Endodermal cell (in vitro differentiated cells): ENCODE measurements at places on chromosomes 3 and 15.
A peak's percentile ranks its signal among the peaks of the same experiment; 100 is the strongest.

DNA sequence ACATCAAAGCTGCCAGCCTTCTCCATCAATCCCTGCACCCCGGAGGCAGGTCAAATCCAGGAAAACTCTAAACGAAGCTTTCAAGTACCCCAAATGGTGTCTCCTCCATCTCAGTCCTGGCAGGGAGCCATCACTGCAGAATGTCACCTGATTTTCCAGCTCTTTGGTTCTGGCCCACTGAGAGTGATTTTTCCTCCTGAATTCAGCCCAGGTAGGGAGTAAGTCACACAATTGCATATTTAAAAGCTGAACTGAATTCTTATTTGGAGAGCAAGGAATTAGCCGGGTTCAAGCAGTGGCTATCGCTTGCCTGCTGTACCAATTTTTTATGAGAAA lies 5.3 kb downstream of the RFTN1 start:
- DNase-seq, result no peak

GRCh38 chr3:194382892-194383223 lies 13.3 kb upstream of the LRRC15 start:
- DNase-seq, result peak; percentile 65

GRCh38 chr3:138686771-138687221 lies 78.2 kb downstream of the FAIM start:
- DNase-seq, result no peak

- DNase-seq, result no peak
Measured at GRCh38 chr3:89173546-89173945, 66.1 kb downstream of the EPHA3 start.

DNA sequence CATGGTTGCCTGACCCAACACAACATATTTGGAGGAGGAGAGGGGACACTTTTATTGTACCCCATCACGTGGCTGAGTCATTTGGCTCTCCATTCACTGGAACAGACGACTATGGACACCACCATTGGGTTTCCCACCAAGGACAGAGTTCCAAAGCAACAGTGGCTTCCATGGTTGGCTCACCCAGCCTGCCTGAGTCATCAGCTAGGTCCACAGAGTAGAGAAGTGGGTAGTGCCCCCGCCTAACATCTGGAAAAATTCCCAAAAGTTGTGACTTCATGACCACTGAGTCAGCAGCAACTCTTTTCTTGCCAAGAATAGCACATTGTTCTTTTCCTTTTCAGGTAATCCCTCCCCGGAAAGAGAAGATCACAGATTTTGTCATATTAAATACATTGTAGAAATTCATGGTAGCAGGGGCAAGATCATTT lies 3.0 kb upstream of the PPP1R2 start:
- DNase-seq, result no peak
